Spleen (tissue), 13 donors: ENCODE measurements at places on chromosomes 16 and 17. TPM values are rescaled to one million over a fixed set of nuclear protein-coding genes. Genes with fewer than 3 reads are reported as not detected.

The KRTAP4-9 gene
- total RNA-seq = not detected

The ABCC3 gene
- total RNA-seq = 32.0 TPM

The PRCD gene
- total RNA-seq = 4.9 TPM

The TBC1D28 gene
- total RNA-seq = not detected

The EVPL gene
- total RNA-seq = 0.06 TPM

The PRKAR1A gene
- total RNA-seq = 319 TPM

The CCL8 gene
- not detected for total RNA-seq

The TERB1 gene
- 0.41 TPM for total RNA-seq

The SLC5A10 gene
- not detected for total RNA-seq

The PRR29 gene
- 9.1 TPM for total RNA-seq

The PFAS gene
- total RNA-seq = 14.0 TPM

The PCTP gene
- total RNA-seq = 23.5 TPM

The CTDNEP1 gene
- total RNA-seq = 124 TPM

The GNG13 gene
- total RNA-seq = not detected

The AGRP gene
- not detected for total RNA-seq

The PERCC1 gene
- total RNA-seq = 0.73 TPM

The CMC2 gene
- 28.6 TPM for total RNA-seq

The PRR15L gene
- not detected for total RNA-seq

The SRL gene
- 2.6 TPM for total RNA-seq

The TPSB2 gene
- total RNA-seq = 8.2 TPM

The MLYCD gene
- 10.1 TPM for total RNA-seq

The NTN1 gene
- 0.17 TPM for total RNA-seq

The MYH8 gene
- not detected for total RNA-seq

The PTX4 gene
- total RNA-seq = 0.44 TPM

The CSNK1D gene
- total RNA-seq = 74.3 TPM

The DCTPP1 gene
- total RNA-seq = 24.2 TPM

The HS3ST3A1 gene
- total RNA-seq = 16.6 TPM

The OR1F1 gene
- not detected for total RNA-seq

The TPSAB1 gene
- total RNA-seq = 0.60 TPM

The CEP295NL gene
- total RNA-seq = 19.3 TPM

The GFAP gene
- 0.41 TPM for total RNA-seq

The KRTAP4-3 gene
- total RNA-seq = not detected

The PDILT gene
- not detected for total RNA-seq

The ZDHHC1 gene
- 20.9 TPM for total RNA-seq

The MAFG gene
- total RNA-seq = 23.3 TPM

The KLHL10 gene
- total RNA-seq = not detected

The SEPTIN12 gene
- total RNA-seq = not detected

The HAS3 gene
- total RNA-seq = 0.77 TPM

The CSH1 gene
- not detected for total RNA-seq

The RGS9 gene
- 5.5 TPM for total RNA-seq

The CCL1 gene
- total RNA-seq = not detected

The ABHD15 gene
- 15.8 TPM for total RNA-seq

The SUMO2 gene
- total RNA-seq = 251 TPM

The TBC1D3 gene
- total RNA-seq = not detected

The CTRB1 gene
- 25.2 TPM for total RNA-seq

The C17orf78 gene
- total RNA-seq = not detected

The CTRB2 gene
- 11.8 TPM for total RNA-seq

The GAST gene
- total RNA-seq = not detected
